Stimulated activated CD4-positive, alpha-beta T cell treated with anti-CD3 and anti-CD28 coated beads, Interleukin-1b, Interleukin-23, amount 100 ng/mL, for 1 hour (primary cell): ENCODE measurements at places on chromosomes 3 and 15.
A peak's percentile ranks its signal among the peaks of the same experiment; 100 is the strongest.

GRCh38 chr15:52021128-52021671, 2.2 kb downstream of the MAPK6 start:
- peak; percentile 31 for DNase-seq

DNA sequence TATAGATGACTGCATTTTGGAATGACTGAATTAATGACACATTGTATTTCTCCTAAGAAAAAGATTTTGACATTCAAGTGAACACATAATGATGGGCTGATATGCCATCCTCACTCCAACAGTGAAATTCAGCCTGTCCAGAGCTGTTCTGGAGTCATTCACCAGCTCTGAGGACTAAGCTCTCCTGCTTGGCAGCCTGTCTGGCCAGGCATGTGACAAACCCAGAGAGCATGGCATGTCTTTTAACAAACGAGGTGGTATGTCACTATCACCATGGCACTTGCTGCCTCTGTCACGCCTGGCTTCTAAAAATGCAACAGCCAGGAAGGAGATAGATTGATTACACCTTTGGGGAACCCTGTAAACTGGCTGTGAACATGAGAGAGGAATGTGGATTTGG, 1.4 kb downstream of the ACTC1 start:
- no peak for DNase-seq

DNA sequence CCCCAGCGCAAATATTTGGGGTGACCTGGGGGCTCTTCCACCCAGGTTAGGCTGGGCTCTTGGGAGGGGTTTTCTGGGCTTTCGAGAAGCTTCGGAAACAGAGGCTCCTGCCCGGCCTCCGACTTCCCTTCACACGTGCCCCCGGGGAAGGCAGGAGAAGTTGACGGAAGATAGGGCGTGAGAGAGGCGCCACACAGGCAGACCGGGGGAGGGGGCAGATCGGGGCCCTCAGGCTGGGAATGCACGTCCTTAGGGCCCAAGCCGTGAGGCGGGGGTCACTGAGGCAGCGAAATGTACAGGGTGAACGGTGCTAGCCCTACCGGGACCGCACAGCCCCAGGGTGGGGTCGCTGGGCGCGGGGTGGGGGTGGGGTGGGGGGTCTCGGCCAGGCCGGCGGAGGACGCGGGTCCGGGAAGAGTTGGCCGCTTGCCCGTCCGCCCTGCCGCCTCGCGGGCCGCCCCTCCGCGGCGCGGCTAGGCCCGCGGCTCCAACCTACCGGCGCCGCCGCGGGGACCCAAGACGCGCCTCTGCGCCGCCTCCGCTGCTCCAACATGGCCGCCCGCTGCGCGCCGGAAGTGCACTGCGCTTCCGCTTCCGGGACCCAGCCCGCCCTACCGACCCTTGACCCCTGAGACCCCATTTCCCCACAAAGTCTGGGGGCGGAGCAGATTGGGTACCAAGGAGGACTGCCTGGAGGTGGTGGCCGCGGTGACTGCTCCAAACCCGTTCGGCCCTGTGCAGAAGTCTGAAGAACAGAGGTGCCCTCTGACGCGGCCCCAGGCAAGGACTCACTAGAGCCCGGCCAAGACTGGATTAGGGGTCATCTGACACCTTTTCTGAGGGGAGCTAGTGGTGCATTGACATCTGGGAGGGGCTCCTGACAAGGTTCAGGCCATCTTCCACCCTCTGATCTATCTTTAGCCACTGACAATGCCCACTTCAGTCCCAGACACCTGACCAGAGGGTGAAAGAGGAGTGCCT, at the start of gene CCDC71:
Gene CCDC71 (minus strand): TSS at position 561 of the 981 bp plus-strand sequence. CDS start 2,123 bp downstream, outside the sequence.
- DNase-seq: peak; percentile 56

- DNase-seq: no peak
These were observed 100.8 kb downstream of the STAC start for GRCh38 chr3:36480911-36481648.

DNA sequence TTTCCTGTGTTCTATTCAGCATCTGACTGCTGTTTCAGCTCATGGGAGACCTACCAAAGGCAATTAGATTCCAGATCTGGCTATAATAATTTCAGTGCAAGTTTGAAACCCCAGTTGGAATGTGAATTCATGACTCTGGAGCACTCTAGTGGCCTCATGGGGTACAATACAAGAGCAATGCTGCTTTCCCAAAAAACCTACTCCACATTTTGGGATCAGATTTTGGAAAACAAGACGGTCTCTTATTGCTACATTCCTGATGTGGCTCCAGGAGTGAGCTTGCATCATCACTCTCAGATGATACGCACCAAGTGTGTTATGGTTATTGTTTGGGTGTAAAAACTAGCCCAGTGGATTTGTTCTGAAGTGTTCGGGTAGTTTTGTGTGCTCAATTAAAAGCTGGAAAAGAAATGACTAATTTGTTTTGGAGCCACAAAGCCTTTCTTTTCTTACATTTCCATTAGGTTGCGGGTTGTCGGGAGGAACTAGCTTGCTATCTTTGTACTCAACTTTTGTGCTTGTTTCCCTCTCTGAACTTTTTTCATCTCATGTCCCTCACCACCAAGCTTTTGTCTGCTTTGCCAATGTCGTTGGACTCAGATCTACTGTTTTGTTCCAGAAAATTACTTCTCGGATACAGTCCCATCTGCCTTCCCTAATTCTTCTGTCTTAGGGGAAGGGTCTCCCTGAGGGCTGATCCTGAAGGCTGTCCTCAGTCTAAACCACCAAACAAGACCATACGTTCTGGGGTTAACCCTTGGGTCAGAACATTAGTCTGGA, 272.1 kb downstream of the BBX start:
- DNase-seq: no peak
